ENCODE measurements at places on chromosomes 16 and 17.

DNA sequence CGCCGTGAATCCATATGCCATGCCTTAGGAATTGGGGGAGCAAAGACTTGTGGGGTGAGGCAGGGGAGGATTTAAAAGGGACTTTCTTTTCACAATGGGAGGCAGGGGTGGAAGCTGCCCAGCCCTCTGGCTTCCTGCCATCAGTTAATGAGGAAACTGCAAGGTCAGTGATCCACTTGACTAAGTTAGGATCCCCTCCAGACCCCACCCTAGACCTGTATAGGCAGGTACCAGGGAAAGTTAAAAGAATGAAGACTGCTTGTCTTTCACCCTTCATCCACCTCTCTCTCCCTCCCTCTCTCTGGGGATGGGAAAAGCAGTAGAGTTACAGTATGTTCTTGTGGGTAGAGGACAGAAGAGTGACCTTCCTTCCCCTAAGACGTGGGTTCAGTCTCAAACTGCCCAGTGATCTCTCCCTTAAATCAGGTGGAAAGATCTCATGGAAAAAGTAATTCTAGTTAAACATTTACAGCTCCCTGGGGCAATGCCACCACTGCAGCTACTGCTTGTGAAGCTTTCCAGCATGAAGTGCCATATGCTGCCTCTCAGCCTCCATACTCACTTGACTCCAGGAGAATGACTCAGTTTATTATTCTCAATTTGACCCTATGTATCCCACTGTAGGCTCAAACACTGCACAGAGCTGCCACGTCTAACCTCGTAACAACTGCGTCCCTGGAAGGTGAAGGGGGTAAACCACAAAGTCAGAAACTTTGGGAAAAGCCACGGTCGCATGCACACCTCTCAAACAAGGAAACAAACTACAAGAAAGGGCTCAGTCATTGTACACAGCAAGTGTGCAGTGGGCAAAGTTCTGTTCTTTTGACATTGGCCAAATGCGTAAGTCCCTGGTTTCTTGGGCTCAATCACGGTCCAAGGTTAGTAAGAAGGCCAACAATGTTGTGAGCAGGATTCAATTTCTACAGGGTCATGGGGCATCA is 1.2 kb downstream of the COA3 start:
- DNase-seq: no peak

DNA sequence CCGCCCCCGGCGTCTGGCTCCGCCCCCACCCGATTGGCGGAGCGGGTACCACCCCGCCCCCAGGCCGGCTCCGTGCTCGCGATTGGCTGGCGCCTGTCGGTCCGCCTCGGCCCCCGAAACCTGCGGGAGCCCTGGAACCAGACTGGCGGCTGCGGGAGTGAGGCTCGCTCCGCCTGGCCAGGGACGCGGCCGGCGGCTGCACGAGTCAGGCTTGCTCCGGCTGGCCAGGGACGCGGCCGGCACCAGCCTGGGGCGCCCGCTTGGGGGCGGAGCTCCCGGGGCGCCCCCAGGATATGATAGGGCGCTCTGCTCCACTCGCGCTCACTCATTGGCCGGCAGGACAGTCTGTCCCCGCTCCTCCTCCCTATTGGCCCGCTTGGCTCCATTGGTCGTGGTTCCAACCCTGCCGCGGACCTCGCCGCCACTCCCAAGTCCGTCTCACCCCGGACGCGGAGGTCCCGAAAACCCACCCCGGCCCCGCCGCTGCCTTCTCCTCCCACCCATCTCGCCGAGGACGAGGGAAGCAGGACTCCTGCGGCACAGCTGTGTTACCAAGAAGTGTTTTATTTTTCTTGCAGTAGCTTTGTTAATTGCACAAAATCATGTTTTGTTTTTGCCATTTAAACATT is 340 bp upstream of the ROGDI start:
- DNase-seq: peak; percentile 67

- DNase-seq: peak; percentile 89
These were observed 4.7 kb downstream of the ITGAE start for GRCh38 chr17:3796110-3796821.

- no peak for DNase-seq
These were observed 31.7 kb upstream of the DHX40 start for GRCh38 chr17:59533694-59534093.

GRCh38 chr17:44996304-44996703 is 28.2 kb upstream of the C1QL1 start:
- DNase-seq: no peak

DNA sequence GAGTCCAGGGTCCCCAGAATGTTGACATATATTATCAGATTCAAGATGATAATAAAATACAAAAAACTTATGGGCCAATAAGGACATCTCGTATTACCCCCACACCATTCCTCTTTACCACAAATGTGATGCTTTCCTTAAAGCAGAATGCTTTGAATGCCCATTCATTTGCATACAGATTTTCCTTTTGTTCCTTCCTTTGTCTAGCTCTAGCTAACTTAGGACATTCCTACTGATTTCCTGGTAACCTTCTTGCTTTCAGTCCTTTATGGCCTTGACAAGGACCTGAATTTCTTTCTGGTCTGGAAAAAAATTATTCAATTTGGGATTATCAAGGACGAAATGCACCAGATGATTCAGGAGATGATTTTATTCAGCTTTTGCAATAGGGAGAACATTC is 304.0 kb downstream of the TMEM114 start:
- no peak for DNase-seq

- no peak for DNase-seq
These were observed 1012.8 kb upstream of the EEF2KMT start for GRCh38 chr16:6110346-6110745.

DNA sequence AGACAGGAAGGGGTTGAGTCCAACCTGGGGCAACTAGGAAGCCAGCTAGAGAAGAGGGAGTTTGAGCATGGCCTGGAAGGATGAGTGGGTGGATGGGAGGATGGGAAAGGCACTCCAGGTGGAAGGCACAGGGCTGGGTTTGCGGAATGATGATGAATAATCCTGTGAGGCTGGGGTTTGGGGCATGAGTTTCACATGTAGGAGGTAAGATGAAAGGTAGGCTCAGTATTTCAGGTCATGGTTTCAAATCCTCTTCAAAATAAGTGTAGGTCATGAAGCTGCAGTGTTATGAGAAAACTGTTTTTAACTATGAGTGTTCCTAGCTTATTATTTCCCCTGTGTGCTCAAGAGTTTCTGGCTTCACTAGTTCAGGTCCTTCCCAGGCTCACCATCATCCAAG is 130.3 kb downstream of the SKAP1 start:
- peak; percentile 58 for DNase-seq

DNA sequence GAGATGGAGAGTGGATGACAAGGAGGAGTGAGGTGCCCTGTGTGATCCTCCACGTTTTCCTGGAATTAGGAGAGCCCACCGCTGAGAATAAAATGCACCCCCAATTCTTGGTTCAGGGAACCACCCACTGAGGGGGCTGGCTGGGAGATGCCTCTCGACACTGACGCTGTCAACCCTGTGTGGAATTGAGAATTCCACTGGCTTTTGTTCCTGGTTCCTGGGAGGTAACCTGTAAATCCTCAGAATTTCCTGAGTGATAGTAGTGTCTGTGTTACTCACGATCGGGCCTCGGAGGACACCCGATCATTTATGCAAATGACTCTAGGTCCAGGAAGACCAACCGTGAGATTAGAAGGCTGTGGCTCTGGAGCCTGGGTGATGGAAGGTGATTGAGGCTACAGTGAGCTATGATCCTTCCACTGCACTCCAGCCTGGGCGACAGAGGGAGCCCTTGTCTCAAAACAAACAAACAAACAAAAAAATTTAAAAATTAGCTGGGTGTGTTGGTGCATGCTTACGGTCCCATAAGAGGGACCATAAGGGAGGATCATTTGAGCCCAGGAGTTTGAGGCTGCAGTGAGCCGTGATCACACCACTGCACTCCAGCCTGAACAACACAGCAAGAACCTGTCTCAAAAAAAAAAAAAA is 11.7 kb upstream of the PRPSAP1 start:
- no peak for DNase-seq

DNA sequence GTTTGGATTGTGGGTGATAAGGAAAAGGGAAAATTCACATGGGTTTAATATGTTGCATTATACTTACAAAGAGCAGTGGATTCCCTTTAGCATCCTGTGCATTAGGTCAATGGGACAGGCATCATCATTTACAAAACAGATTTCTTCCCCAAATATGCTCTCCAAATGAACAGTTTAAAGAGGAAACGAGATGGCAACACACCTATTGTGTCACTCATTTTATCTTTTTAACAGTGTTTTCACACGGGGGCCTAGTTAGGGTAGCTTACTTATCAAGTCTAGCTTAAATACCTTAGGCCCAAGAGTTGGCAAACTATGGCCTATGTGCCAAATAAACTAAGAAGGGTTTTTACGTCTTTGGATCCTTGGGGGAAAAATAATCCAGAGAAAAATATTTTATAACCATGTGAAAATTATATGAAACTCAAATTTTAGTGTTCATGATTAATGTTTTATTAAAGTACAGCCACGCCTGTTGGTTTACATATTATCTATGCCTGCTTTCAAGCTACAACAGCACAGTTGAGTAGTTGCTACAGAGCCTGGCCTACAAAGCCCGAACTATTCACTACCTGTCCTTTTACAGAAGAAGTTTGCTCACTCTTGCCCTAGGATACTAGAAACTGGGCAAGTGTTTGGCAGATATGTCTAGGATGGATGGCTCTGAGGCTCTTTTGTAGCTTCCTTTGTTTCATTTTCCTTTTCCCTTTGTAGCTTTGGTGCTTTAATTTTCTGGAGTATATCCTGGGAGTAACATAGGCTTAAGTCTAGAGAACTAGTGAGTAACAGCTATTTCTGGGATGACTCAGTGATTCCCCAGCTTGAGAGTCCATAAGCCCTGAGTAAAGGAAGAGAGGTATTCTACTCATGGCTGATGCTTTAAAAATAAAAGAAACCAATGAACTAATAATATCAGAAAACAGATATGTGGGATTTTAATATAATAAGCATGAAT is 12.4 kb downstream of the NUP93 start:
- DNase-seq: no peak

GRCh38 chr16:86231996-86232350 is 278.4 kb upstream of the FOXF1 start:
- no peak for DNase-seq

- DNase-seq: no peak
These were observed 24.2 kb upstream of the TMC5 start for GRCh38 chr16:19393226-19394111.

Measured in GM12864 (cell line).